Fibroblast of gingiva (primary cell): ENCODE measurements at places on chromosomes 5 and 9.

DNA sequence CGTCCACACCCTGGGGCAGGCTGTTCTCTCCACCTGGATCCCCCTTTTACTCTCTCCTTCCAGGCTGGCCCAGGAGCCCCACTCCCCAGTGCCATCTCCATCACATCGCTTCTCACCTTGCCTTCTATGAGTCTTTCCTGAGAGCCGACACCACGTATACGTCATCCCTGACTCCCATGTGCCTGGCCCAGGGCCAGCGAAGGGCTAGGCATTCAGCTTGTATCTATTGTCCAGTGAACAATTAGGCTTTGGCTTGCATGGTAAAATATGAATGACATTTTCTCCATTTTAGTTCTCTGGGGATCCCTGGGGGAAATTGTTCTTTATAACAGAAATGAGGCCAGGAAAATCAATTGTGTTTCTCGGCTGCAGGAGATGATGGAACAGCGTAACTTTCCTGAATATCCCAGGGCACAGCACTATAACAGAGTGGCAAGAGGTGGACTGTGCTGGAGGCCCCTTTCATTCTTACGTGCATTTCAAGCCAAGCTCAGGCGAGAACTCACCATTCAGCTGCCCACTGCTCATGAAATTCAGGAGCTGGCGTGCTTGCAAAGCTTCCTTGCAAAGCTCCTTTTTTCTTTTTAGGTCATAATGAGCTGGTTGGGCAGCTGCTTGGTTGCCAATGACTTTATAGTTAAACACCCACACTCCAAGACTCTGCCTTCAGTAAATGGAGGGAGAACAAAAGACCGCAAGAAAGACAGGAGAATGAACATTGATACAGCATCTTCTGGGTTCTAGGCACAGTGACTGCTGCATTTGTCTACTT is 37.7 kb downstream of the NSG2 start:
- DNase-seq: no peak

DNA sequence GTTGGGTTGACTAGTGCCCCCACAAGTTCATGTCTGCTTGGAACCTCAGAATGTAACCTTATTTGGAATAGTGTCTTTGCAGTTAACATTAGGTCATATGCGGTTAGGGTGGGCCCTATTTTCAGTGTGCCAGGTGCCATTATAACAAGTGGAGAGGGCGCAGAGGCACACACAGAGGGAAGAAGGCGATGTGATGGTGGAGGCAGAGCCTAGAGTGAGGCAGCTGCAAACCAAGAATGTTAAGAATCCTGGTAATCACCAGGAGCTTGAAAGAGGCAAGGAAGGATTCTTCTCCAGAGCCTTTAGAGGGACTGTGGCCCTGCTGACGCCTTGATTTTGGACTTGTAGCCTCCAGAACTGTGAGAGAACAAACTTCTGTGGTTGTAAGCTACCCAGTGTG is 10.9 kb downstream of the GPR107 start:
- no peak for DNase-seq

GRCh38 chr9:87498046-87498810 is 561 bp downstream of the DAPK1 start:
- DNase-seq: peak; percentile 31

GRCh38 chr5:132134384-132134783 is 60.8 kb downstream of the CSF2 start:
- DNase-seq: no peak

- peak; percentile 63 for DNase-seq
These were observed 41.3 kb upstream of the ORM1 start for GRCh38 chr9:114281473-114282103.

DNA sequence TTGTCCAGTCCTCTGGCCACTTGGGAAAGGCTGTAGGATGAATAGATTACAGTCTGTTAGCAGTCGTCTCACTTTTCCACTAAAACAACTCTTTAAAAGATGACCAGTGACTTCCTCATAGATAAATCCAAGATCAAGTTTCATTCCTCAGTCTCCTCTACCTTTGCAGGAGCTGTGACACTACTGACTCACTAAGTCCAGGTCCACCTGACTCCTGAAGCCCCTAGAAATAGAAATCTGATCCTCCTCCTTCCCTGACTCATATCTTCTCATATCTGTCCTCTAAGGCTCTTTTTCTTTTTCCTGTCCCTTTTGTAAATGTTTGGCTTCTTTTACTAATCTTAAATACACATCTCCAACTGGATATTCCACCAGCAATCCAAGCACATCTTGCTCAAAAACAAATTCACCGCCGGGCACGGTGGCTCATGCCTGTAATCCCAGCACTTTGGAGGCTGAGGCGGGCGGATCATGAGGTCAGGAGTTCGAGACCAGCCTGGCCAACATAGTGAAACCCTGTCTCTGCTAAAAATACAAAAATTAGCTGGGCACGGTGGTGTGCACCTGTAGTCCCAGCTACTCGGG is 2.6 kb downstream of the CCDC125 start:
- DNase-seq: no peak

DNA sequence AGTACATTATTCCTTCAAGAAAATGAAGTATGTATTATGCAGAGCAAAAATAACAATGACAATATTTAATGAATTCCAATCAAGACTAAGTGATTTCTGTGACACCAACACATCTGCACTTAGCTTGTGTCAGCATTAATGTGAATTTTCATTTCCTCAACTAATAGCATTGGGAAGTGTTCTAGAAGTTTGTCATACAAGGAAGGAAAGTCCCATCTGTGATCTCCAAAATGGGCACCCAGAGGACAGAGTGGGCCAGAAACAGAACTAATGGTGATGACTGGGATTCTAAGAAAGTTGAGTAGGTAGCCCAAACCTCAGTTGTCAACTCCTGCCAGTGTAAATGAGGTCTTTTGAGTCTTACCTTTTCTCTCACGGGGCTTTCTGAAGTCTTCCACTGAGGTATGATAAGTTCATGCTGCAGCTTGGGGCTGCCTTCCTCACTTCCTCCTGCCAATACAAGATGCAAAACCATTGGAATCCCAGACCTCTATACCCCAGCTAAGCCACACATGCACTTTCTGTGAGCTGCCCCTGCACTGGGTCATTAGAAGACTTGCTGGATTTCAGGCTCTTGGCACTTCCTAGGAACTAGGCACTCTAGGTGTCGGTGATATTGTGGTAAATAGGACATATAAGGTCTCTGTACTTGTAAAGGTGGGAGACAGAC is 4.9 kb downstream of the ADAM19 start:
- DNase-seq: no peak

DNA sequence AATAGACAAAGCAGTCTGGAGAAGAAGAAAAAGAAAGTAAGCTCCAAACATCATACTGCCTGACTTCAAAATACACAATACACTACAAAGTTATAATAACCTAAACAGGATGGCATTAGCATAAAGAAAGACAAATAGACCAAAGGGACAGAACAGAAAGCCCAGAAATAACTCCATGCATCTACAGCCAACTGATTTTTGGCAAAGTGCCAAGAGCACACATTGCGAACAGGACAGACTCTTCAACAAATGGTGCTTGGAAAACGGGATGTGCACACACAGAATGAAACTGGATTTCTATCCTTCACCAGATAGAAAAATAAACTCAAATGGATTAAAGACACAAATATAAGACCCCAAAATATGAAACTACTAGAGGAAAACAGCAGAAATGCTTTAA is 66.6 kb upstream of the SPATA31E1 start:
- DNase-seq: no peak

DNA sequence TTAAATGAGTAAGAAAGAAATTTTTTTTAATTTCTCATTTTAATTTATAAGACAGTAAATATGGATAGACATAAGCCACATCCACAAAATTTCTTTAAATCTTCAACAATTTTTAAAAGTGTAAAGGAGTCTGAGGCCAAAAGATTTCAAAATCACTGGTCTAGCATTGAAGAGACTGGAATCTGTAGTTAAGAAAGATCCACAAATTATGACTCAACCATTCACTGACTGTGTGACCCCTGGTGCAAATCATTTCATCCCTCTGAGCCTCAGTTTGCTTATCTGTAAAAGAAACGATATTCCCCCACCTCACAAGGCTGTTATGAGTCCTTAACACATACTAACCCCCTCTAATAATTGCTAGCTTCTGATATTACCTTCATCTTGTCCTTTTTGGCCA is 98.5 kb downstream of the EBF1 start:
- peak; percentile 66 for DNase-seq

DNA sequence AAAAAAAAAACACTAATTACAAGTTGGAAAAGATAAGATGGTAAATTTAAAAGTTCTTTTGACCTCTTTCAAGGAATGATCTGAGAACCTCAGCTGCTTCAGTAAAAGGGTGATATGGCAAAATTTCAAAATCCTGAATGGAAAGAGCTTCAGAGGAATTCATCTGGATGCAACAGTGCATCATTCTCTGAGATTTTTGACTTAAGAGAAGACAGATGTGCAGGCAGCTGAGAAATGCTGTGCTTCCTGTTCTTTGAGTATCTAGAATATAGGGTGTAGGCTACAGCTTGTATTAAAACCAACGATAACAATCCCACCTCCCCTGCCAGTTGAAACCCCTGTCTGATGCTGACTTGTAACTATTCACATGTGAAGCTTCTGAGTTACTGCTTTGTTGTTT is 6.2 kb downstream of the FRMPD1 start:
- no peak for DNase-seq

DNA sequence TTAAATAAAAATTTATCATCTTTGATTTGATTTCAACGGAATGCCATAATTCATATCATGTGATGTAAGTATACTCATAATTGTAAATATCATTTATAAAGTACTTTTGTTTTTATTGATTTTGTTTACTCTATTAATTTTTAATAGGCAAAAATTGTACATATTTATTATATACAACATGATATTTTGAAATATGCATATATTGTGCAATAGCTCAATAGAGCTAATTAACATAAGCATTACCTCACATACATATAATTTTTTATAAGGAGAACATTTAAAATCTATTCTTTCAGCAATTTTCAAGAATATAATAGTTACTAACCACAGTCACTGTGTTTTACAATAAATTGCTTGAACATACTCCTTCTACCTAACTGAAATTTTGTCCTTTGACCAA is 25.0 kb upstream of the CCNH start:
- DNase-seq: no peak

DNA sequence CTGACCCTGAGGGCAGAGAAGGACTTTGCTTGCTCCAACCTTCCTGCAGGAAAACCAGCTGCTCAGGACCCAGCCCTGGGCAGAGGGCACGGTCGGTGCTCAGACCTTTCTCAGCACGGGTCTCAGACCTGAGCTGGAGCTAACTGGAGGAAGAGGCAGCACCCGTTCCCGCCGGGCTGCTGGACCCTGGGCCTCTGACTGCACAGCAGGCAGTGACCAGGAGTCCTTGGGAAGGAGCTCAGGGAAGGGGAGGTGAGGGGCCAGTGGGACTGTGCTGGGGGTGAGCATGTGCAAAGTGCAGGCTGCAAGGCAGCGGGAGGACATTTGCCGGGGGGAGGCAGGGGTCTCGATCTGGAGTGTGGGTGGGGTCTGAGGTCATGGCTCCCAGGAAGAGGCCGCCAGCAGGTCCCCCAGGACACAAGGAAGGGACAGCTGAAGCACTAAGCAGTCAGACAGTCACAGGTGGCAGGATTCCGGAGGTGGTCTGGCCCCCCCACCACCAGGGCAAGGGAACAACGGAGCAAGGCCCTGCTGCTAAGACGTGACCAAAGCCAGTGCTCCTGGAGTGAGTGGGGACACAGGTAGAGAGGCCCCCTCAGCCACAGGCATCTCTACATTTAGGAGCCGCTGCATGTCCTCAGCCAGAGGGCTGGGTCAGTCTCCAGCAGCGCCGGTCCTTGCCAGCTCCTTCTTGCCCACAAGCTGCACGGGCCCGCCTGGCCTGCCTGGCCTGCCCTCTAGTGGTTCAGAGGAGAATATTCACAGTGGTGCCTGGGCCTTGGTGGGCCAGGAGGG is 4.8 kb upstream of the DPM2 start:
- peak; percentile 75 for DNase-seq

GRCh38 chr9:136058801-136059302 is 36.2 kb downstream of the NACC2 start:
- no peak for DNase-seq

DNA sequence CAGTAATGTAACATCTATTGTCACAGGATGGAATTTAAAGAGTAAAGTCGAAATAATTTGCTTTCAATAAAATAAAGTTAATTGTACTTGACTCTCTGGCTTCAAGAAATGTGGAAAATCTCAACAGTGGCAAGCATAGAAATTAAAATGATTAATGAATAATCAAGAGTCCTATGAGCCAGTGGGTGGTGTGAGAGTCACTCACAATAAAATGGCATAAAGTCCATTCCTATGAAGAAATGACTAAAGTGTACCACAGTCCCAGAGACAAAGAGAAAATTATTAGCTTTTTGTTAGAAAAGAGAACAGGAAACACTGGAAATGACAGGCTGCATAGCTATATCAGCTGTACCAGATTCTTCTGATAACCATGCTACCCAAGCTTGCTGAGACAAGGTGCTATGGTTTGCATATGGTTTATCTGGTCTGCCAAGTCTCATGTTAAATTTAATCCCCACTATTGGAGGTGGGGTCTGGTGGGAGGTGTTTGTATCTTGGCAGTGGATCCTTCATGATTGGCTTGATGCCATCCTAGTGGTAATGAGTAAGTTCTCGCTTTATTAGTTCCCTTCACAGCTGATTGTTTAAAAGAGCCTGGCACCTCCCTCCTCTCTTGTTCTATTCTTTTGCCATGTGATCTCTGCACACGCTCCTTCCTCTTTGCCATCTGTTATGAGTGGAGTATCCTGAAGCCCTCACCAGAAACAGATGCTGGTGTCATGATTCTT is 647.7 kb upstream of the ITGA1 start:
- no peak for DNase-seq

DNA sequence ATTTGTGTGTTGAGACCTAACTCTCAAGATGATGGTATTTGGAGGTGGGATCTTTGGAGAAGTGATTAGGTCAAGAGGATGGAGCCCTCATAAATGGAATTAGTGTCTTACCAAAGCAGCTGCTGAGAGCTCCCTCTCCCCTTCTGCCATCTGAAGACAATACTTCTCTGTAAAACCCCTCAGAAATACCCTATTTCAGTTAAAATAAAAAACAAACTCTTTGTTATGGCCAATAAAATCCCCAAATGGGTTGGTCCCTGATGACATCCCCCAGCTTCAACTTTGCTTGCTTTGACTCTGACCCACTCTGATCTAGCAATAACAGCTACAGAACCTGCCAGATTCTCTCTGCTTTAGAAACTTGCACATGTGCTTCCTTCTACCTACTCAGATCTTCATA is 100.9 kb downstream of the SNCAIP start:
- DNase-seq: no peak

- no peak for DNase-seq
These were observed at the start of gene IL33 for GRCh38 chr9:6215562-6215961. Gene IL33, plus strand, starts transcription at chr9:6215807. Its CDS starts 25,888 bp downstream, at chr9:6241695.

DNA sequence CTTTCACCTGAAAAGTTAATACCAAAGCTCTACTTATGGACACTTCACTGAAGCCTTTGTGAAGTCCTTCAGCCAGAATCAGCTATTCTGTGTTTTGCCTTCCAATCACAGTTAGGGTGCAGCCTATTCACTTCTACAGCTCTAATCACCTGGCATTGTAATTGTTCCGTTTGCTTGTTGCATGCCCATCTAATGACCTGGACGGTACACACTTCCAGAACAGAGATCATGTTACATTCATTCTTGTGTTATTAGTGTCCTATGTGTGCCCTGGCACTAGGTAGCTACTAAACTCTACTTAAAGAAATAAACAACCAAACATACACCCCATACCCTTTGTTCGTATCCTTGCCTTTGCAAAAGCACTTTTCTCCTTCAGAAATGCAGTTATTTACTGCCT is 1162.9 kb upstream of the WWC1 start:
- DNase-seq: no peak
